Foreskin fibroblast (primary cell): ENCODE measurements at places on chromosomes 6 and 20.

- DNase-seq = no peak
These were observed 1361.8 kb upstream of the CITED2 start for GRCh38 chr6:140736231-140736630.

DNA sequence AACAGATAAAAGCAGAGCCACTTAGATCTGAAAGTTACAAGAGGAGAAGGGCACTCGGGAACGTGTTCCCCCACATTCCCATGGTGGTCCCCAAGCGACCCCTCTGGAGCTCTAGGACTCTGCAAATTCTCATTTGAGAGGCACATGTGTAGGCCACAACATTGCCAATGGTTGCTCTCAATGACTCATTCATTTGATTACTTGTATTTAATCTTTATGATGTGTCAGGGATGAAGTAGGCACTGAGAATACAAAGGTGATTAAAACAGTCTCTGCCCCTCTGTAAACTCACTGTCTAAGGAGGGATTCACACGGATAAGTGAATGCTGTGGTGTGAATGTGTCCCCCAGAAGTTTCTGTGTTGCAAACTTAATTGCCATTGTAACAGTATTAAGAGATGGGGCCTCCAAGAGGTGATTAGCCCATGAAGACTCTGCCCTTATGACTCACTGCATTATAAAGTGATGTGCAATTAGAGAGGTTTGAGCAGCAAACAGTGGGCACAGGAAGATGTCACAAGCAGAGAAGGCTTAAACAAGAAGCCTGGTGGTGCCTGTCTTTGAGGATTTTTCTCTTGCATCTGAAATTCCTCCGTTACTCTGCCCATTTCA lies 34.0 kb upstream of the TRAM2 start:
- peak; percentile 63 for DNase-seq

DNA sequence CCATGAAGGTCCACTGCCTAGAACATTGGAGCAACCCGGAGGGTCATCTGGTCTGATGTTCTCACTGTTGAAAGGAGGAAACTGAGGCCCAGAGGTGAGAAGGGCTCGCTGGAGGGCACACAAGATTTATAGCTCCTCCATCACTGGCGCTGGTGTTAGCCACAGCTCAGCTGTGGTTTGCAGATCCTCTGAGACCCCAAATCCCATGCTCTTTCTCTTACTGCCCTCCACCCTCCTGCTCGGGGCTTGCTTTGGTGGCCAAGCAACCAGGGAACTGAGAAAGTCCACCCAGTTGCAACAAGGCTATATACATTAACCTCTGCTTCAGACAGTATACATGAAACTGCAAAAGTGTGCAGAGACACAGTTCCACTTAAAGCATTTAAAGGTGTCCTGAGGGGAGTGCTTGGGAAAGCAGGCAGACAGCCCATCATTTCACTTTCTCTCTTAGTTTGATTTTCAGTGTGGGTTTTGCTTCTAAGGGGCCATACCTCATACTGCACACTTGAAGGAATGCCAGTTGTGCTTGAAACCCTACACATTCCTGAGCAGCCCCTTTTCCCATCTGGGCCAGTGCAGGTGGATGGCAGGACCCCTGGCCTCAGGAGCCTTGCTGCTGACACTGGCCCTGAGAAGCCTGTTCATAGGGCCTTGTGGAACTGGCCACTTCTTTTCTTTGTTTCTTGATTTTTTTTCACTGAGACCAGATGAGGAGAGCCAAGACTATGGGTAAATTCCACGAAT lies 347.6 kb downstream of the CDC5L start:
- no peak for DNase-seq

DNA sequence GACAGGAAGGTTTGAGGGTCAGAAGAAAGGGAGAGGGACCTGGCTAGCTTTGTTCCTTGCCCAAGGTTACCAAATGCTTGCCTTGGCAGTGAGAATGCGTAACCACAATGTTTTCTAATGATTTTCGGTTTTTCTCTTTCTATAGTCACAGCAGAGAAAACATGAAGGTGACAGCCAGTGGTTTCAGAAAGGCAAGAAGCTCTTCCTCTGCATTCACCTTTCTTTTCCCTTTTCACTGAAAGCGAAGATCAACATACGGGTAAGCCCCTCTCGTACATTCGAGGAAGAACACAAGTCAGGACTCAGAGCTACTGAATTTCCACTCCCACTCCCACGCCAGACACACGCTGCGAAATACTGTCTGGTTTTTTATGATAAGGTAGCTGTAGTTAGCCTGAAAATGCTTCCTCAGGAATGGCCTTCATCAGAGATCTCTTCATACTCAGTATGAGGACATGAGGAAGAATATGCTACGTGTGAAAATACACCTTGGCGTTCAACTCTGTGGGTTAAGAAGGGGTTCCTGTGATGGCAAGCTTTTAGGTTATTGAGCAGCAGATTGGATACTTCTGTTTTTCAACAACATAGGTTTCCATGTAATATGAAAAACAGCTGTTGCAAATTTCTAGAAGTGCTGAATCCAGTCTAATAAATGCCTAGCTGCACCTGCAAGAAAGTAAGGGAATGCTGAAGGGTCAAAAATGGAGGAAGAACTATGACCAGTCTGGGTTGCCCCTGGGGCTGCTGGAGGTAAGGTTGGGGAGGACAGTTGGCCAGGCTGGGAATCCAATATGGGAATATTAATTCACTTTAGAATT lies 7.4 kb upstream of the CD83 start:
- no peak for DNase-seq

DNA sequence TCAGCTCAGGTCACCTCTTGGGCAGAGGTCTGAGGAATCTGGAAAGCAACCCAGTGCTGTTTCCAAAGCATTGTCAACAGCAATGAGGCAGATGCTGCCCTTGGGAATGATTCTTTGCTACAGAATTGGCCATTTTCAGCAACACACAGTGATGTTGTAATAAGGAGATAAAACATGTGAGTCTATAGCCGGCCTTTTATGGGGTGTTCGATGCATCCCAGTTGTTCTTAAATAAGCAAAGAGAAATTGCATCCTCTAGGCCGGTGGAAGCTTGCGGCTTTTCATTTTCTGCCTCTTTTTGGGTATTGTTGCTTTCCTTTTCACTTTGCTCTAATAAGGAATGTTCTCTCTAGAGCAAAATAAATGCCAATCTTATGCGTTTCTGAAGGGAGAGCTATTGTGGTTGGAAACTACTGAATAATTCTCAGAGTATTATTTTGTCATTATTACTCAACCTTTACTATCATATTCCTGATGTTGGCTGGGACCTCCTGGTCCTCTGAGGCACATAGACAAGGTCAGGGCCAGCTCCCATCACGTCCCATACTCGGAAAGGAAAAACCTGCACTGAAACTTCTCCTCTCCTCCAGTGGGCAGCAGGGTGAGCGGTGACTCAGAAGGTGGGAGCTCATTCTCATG lies 214.2 kb downstream of the CDH26 start:
- DNase-seq = no peak

- peak; percentile 6 for DNase-seq
These were observed 758.3 kb downstream of the KIF16B start for GRCh38 chr20:15814911-15815310.

- DNase-seq = peak; percentile 60
These were observed 118.7 kb upstream of the TBX18 start for GRCh38 chr6:84882768-84883766.

DNA sequence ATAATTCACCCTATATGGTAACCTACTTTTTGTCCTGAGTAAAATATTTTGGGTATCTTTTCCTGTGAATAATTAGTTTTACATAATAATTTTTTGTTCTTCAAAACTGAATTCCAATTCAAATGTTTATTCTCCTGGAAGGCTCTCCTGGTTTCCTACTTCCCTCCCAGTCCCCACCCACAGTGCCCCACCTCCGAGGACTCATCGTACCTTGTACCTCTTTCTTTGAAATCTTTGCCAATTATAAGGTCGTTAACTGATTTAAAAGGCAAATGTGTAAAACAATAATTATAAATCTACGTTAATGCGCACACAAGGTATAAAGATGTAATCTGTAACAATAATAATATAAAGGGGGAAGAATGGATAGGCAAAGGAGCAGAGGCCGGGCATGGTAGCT lies 40.5 kb upstream of the VEGFA start:
- DNase-seq = no peak

DNA sequence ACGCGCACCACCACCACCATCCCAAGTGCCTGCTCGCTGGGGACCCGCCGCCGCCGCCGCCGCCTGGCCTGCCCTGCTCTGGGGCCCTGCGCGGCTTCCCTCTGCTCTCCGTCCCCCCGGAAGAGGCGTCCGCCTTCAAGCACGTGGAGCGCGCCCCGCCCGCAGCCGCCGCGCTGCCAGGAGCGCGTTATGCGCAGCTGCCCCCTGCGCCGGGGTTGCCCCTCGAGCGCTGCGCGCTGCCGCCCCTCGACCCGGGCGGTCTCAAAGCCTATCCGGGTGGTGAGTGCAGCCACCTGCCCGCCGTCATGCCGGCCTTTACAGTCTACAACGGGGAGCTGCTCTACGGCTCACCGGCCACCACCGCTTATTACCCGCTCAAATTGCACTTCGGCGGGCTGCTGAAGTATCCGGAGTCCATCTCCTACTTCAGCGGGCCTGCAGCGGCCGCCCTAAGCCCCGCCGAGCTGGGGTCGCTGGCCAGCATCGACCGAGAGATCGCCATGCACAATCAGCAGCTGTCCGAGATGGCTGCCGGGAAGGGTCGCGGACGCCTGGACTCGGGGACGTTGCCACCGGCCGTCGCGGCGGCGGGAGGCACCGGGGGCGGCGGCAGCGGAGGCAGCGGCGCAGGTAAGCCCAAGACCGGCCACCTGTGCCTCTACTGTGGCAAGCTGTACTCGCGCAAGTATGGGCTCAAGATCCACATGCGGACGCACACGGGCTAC lies 7.2 kb downstream of the PRDM13 start:
- no peak for DNase-seq

GRCh38 chr6:126535595-126535994 lies 195.7 kb downstream of the CENPW start:
- no peak for DNase-seq

DNA sequence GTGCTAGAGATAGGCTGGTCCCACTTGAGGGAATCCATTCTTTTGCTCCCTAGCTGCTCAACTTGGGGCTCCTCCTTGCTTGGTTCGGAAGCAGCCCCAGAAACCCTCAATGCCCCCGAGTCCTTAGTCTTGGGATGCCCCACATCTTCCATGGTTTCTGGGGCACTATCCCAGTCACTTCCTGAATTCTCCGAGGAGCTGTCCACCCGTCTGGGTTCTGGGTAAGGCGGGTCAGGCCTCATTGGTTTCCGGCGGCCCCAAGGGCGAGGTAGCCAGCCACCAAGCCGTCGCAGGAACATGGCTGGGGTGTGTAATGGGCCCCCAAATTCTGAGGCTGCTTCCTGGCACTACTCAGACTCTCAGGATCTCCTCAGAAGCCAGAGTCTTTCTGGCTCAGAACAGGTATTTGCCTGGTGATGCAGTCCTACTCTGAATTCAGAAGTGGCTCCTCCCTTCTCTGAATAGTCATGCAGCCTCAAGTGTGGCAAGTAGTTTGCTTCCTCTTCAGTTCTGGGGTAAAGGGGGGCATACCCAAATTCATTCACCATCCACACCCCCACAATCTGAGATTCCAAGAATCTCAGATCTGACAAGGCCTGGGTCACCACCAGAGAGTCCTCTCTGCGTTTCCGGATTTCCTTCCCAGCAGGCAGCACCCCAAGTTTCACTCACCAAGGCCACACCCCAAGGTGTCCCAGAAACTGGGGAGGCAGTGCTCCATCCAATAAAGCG lies 763 bp downstream of the C6orf47 start:
- DNase-seq = peak; percentile 61

DNA sequence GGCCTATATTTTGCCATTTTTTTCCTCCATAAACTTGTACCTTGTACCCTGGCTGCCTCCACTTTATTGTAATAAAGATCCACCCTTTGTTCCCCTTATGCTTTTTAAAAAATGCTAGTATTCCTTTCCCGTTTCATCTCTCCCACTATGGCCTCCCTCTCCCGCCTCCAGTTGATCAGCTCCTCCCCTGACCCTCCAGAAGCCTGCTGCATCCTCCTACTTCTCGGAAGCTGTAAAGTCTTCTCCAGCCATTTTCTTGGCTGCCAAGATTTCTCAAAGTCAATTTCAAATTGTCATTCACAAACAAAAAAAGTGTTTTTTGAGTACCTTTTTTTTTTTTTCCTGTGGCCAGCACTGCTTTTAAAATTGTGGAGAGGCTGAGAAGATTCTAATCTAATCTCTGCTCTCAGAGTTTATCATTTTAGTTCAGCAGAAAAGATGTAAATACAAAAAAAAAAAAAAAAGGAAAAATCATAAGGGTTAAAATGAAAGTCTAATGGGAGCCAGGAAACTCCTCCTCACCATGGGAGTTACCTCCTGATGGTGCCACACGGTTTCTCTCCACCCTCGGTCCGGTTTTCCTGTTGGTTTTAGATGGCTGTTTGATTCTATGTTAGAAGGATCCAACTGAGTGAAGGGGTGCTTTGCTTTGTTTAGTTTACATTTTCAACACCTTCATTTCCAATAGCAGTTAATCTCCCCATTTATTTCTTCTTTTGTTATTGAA lies 103.0 kb upstream of the KCNK16 start:
- DNase-seq = no peak

DNA sequence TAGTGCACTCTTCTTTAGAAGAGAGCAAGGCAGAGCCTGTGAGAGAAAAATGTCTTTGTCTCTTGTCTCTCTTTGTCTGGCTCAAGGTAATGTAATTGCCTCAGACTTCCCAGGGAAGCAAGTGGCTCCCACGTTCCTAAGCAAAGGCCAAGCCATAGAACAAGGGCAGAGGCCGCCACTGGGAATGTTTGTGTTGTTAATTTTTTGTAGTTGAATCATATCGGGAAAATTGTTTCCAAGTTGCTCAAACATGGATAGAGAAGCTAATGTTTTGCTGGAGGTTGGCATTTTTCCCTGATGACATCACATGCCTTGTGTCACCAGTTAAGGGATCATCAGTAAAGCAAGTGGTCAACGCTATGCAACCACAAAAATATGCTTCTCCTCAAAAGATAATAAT lies 211.5 kb upstream of the FOXA2 start:
- peak; percentile 97 for DNase-seq

- no peak for DNase-seq
These were observed 394.6 kb downstream of the KIF16B start for GRCh38 chr20:16178546-16179135.

DNA sequence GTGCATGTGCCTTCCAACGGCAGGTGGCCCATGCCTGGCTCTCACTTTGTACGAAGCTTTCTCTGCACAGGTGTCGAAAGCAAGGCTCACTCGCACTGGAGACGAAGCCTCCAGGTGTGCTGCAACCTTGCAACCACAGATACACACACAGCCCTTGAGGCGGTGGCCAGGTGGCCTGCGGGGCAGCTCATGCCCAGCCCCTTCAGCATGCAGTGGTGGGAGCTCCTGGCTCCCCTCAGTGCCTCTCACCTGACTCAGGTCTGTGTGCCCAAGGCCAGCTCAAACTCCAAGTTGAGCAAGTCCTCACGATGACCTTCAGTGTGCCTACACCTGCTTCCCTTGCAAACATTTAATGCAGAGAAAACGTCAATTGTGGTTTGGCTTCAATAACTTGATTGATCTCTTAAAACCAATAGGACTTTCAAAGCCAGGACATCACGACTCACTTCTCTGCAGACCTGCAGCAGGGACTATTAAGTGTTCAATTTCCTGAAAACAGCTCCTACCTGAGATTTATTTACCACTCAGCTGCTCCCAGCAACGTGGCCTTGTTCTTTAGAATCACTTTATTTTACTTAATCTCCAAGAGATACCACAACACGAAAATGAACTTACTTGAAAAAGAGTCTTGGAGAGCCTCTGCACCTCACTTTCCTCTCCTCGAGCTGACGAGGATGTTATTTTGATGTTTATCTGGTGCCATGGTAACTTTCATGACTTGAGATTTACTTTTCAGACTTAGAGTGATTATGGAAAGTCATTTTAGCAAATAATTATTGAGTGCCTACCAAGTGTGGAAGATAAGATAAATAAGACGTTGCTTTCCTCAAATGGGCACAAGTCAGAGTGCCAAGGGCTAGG lies 86.3 kb downstream of the SLC22A23 start:
- no peak for DNase-seq

GRCh38 chr6:36669002-36669401 lies 9.5 kb upstream of the CDKN1A start:
- no peak for DNase-seq
